ENCODE measurements at places on chromosomes 12 and 14. TPM values are rescaled to one million over a fixed set of nuclear protein-coding genes. Genes with fewer than 3 reads are reported as not detected.

- no peak for DNase-seq
These were observed 14.5 kb upstream of the CCND2 start for GRCh38 chr12:4259099-4259498.

DNA sequence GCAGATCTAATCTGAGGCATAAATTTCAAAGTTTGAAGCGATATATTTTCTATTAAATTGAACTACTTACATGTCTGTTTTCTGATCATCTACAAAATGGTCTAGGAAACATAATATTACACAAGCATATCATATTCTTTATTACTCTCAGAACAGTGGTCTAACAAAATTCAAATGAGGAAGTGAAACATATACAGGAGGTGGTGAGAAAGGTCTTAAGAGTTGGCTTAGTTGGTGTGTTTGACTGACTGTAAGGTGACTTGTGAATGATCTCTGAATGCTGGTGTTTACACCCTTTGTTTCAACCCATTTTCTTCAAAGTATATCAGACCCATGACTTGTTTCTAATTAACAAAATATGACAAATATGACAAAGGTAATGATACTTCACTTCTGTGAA lies 1156.8 kb downstream of the SLC16A7 start:
- DNase-seq, result no peak

GRCh38 chr12:53299101-53299453 lies 418 bp upstream of the MYG1 start:
- no peak for DNase-seq

DNA sequence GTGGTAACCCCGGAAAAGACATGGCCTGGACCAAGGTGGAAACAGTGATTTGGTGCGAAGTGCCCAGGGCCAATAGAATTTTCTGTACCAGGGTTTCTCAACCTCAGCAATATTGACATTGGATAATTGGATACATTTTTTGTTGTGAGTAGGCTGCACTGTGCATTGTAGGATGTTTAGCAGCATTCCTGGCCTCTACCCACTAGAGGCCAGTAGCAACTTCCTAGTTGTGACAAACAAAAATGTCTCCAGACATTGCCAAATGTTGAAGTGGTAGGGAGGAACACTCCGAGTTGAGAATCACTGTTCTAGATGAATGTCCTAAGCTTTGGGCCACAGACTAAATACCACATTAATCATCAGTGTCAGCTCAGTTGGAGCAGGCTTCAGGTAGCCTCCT lies 6.2 kb upstream of the CGRRF1 start:
- DNase-seq, result no peak

GRCh38 chr14:41891624-41892023 lies 284.9 kb downstream of the LRFN5 start:
- no peak for DNase-seq

DNA sequence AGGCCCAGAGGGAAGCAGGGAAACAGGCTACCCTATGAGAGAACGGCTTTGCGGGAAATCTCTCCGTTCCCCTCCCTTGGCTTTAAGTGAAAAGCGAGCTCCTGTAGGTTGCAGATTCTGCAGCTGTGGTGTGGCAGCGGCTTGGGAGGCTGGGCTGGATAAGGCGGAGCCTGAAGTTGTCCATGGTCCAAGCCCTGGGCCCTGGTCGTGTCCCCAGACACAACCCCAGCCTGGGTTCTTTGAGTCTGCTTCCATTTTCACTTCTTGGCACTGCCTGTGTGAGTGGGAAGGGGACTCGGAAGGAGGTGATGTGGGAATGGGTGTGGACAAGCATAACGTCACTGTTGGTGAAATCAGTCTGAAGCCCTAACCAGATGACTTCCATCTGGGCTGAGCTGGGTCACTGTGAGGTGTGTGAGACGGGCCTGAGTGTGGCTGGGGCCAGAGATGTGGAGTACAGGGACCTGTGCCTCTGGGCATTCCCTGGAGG lies 43.0 kb upstream of the CTDSP2 start:
- DNase-seq, result no peak

GRCh38 chr14:72657214-72657921 lies 236.5 kb downstream of the DPF3 start:
- no peak for DNase-seq

- no peak for DNase-seq
These were observed 229.3 kb upstream of the LHX5 start for GRCh38 chr12:113700943-113701342.

DNA sequence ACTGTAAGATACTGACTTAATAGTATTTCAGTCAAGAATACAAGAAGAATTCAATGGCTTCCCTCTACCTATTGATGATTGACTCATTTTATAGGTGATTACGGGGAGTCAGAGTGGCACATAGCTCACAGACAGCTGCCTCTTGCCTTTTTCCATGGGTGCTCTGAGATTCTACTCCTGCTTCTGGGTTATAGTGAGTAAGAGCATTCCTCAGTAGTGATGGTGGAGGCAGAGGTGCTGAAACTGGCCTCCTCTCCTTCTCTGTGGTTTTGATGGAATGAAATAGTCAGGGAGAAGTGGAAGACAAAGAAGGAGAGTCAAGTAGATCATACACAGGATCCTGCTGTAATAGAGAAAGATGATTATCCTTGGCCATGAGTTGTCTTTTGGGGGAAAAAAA lies 438.2 kb upstream of the FAR2 start:
- DNase-seq, result no peak

GRCh38 chr14:75979071-75979571 lies 2.7 kb downstream of the TGFB3 start:
- DNase-seq, result no peak

DNA sequence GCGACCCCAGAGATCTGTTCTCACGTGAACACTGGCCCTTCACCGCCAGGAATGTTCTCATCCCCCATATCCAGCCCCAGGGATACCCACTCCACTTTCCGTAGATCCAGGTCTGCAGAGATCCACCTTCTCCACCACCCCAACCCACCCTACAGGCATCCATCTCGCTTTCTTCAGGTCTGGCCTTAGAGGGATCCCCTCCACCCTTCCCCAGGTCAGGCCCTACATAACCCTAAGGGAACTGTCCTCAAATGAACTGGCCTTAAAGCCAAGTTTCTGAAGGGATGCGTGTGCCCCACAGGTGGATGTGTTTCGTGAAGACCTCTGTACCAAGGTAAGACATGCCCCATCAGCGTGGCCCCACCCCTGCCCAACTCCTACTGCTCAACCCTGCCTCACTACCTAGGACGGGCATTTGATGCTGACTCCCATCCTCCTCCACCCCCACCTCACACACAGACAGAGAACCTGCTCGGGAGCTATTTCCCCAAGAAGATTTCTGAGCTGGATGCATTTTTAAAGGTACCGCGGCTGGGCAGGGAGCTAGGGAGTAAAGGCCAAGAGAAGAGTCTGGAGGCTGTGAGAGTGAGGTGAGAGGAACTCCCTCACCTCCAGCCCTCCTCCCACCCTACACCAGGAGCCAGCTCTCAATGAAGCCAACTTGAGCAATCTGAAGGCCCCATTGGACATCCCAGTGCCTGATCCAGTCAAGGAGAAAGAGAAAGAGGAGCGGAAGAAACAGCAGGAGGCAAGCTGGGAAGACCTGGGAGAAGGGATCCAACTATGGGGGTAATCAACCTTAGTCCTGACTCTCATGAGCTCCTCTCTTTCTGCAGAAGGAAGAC lies 912 bp downstream of the PSME1 start:
- no peak for DNase-seq

GRCh38 chr12:101002696-101003419 lies 207.2 kb downstream of the SLC5A8 start:
- no peak for DNase-seq

DNA sequence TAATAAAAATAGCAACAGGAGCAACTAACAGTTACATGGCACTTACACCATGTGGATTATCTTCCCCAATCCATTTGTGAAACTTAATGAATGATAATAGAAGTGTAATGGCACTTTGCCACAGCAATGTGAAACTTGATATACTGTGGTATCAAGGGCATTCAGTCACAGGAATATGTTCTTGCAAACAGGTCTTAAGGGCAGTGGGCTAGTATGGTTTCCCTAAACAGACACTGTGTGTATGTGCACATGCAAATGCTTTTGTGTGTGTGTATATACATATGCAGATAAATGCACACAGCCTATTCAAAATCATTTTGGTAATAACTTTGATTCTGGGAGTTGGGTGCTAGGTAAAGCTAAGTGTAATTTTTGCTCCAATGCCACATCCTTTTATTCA lies 26.2 kb upstream of the ARHGAP5 start:
- DNase-seq, result no peak

DNA sequence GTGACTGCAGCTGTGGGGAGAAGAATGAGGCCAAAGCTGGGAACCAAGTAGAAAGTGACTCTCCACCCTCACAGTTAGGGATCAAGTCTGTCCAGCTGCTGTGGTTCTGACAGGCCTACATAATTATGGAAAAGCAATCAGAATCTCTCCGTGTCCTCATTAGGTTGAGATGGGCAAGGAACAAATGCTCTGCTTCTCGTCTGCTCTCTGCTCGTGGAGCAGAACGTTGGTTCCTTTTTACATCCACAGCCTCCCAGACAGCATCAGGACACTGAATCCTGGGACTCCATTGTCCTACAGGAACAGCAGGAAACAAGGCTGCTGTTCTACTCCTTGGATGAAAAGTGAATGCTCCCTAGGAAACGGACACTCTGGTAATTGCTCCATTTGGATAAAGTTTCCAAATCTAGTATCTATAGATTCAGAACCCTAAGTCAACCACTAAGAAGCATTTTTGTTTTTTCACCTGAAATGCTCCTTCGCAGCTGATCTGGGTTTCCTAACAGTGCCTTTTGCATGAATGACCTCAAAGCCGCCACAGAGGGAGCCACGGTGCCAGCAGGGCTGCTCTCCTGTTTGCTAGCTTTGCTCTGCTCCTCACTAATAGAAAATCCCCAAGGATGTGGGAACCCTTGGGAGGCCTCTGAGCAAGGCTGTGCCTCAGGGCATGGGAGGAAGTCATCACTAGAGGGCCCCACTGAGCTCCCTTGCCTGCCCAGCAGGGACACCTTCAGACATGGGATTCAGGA lies 102.0 kb downstream of the EGLN3 start:
- DNase-seq, result no peak

DNA sequence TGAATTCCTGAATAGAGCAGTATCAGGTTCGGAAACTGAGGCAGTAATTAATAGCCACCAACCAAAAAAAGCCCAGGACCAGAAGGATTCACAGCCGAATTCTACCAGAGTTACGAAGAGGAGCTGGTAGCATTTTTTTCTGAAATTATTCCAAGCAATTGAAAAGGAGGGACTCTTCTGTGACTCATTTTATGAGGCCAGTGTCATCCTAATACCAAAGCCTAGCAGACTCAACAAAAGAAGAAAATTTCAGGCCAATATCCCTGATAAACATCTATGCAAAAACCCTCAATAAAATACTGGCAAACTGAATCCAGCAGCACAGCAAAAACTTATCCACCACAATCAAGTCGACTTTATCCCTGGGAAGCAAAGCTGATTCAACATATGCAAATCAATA lies 202.3 kb upstream of the SLC16A7 start:
- no peak for DNase-seq

DNA sequence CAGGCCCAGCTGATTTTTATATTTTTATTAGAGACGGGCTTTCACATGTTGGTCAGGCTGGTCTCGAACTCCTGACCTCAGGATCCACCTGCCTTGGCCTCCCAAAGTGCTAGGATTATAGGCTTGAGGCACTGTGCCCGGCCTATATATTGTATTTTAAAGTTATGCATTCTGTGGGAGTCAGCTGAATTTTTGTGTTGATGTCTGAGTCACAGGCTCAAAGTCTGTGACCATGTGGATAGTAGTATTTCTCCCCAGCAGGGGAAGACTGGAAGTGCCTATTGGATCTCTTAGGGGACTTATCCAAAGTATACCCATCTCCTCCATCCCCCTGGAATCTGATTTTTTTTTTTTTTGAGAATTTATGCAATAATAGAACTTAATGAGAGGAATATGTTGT lies 43.8 kb upstream of the ATF1 start:
- no peak for DNase-seq

DNA sequence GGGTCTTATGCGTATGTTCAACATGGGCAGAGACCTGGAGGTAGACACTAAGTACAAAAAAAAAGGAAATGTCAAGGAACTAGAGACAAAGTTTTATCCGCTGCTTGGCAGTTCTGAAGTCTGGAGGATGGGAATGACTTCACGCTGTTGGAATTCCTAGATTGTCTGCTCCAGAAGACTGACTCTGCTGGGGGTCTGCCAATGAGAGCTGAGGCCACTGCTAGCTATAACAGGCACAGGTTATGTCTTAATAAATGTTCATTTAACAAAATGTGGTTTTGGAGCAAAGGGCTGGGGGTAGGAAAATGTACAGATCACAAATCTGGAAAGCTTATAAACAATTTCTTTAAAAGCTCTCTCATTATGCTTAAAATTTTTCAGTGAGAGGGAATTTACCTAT lies 5.9 kb downstream of the RNASE8 start:
- no peak for DNase-seq

- no peak for DNase-seq
These were observed 225.0 kb upstream of the GRIP1 start for GRCh38 chr12:66903782-66904396.

DNA sequence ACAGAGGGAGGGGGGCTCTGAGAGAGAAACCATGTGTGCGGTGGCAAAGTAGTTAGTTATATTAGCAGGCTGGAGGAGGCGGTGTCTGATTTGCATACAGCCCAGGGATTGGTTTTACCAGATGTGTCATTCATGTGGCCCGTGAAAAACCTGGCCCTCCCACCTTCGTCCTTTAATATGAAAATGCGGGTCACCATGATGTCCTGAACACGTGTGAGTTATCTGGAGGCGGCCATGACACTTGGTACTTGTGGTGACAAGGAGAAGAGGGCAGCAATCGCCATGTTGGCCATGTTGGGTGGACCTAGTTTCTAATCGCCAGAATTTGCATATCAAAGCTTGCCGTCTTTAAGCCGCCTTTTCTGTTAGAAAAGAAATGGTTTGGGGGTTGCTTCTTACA lies 108.8 kb downstream of the RAD51B start:
- DNase-seq, result no peak

DNA sequence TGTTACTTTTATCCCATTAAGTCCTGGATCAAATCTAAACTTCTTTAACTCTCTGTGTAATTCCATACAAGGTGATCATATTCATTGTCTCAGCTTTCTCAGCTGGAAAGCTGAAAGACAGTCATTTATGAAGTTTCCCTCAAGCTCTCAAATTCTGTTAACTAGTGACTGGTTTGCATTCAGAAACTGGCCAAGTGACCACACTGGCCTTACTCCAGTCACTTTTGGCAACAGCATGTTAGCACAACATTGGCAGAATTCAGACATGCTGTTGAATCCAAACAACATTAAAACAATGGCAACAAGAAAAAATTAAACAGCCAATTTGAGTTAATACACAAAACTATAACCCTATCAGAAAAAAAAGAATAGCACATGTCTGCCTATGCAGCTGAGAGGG lies 343.3 kb downstream of the MDGA2 start:
- DNase-seq, result no peak

- DNase-seq, result no peak
These were observed 5.2 kb downstream of the RHOF start for GRCh38 chr12:121788176-121788818.

GRCh38 chr12:64256166-64256800 lies 34.2 kb upstream of the KICS2 start:
- DNase-seq, result no peak

- DNase-seq, result no peak
These were observed 121.5 kb downstream of the SLC15A5 start for GRCh38 chr12:16155938-16156337.

Gene TTC6
- total RNA-seq, result not detected

Gene PRB2
- not detected for total RNA-seq

Gene NUDT14
- total RNA-seq, result 38.4 TPM

Gene RCOR1
- total RNA-seq, result 27.4 TPM

Gene IL22
- not detected for total RNA-seq

Gene SERPINA9
- not detected for total RNA-seq

Gene GPR84
- total RNA-seq, result not detected

Gene XRCC3
- 7.5 TPM for total RNA-seq

Gene RERG
- total RNA-seq, result 83.8 TPM

Gene PWP1
- total RNA-seq, result 45.7 TPM

Gene TBPL2
- not detected for total RNA-seq

Gene CLEC1B
- total RNA-seq, result not detected

Gene PTGDR
- not detected for total RNA-seq
